ENCODE measurements at places on chromosomes 6 and 20.

DNA sequence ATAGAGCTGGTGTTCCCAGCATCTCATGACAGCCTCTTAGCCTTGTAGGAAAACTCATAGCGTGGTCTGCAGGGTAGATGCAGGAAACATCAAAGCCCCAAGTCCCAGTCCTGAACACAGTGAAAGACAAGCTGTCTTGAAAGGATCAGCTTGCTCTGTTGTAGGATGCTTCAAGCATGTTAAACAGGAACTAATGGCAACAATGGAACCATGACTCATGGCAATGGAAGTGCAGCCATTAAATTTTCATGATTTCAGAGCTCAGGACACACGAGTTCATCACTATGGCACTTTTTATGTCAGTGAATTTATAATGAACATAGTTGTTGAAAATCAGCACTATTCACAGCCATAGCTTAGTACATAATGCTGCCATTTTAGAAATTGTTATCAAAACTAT, 367.7 kb downstream of the KIF16B start:
- no peak overlapping the region for H3K27ac ChIP-seq
- H3K4me1 ChIP-seq: no peaks in the 10 kb centered on the region
- DNase-seq: no peak
- H3K36me3 ChIP-seq: no peaks in the 10 kb centered on the region
- no peaks in the 10 kb centered on the region for H3K27me3 ChIP-seq
- no peak overlapping the region for H3K4me3 ChIP-seq

DNA sequence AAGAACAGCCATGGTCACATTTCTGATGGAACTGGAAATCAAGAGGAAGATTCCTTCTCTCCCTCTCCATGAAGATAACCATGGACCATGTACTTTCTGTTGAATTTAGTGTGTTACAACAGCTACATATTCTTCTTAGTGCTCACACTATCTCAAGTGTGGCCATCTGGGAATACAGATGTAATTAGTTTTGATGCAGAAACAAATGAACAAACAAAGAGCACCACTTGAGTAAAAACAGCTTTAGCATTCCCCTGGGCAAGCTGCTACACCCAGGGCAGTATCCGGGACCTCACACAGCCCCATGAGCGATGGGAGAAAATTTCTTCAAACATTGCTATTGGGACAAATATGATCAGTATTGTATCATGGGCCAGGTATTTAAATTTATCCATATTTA, 75.2 kb downstream of the RAMACL start:
- no peaks in the 10 kb centered on the region for H3K36me3 ChIP-seq
- no peak overlapping the region for H3K4me3 ChIP-seq
- H3K4me1 ChIP-seq: no peaks in the 10 kb centered on the region
- no peak overlapping the region for H3K27ac ChIP-seq
- no peaks in the 10 kb centered on the region for H3K27me3 ChIP-seq
- DNase-seq: no peak

DNA sequence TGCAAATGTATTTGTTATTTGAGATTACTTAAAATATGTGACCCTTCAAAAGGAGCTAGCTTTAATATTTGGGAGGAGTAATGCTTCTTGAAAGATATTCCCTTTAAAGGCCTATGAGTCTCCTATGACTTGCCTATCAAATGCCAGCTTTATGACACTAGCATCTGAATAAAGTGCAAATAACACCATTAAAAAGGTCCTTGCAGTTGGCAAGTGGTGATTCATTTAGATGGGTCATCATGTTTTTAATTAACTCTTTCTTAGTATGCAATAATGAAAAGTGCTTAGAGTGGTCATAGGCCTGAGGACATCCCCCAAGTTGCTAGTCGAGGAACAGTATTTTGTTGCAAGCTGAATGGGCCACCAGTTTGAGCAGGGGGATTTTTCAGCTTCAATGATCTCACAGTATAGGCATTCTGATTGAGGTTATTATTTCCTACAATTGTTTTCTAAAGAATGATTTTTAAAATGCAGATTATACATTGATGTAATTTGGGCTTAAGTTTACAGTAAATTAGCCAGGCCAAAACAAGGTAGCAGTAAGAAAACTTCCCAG, 3.7 kb upstream of the CD2AP start:
- DNase-seq: no peak
- no peaks in the 10 kb centered on the region for H3K36me3 ChIP-seq
- H3K4me3 ChIP-seq: no peak overlapping the region
- H3K4me1 ChIP-seq: no peaks in the 10 kb centered on the region
- H3K27me3 ChIP-seq: no peaks in the 10 kb centered on the region

DNA sequence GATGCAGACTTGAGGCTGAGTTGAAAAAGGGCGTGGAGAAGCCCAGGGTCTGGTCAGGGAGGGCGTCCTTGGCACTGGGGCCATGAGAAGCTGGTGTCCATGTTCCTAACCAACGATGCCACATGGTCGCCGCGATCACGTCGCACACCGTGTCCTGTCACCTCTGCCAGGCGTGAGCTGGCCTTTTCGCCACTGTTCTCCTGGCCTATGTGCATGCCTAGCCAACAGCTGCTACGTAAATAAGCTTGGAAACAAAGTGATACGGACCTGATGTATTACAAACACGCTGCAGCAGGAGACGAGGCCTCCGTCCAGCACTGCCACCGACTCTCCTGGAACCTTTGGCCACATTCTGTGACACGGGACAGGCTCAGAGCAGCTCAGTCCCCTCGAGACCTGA, 22.0 kb upstream of the KIF25 start:
- no peaks in the 10 kb centered on the region for H3K27me3 ChIP-seq
- no peaks in the 10 kb centered on the region for H3K36me3 ChIP-seq
- no peak for DNase-seq

- no peaks in the 10 kb centered on the region for H3K36me3 ChIP-seq
- H3K27me3 ChIP-seq: no peaks in the 10 kb centered on the region
- H3K27ac ChIP-seq: no peak overlapping the region
- no peak for DNase-seq
- no peak overlapping the region for H3K4me3 ChIP-seq
Observed at GRCh38 chr6:22605736-22606135, 36.4 kb downstream of the HDGFL1 start.

DNA sequence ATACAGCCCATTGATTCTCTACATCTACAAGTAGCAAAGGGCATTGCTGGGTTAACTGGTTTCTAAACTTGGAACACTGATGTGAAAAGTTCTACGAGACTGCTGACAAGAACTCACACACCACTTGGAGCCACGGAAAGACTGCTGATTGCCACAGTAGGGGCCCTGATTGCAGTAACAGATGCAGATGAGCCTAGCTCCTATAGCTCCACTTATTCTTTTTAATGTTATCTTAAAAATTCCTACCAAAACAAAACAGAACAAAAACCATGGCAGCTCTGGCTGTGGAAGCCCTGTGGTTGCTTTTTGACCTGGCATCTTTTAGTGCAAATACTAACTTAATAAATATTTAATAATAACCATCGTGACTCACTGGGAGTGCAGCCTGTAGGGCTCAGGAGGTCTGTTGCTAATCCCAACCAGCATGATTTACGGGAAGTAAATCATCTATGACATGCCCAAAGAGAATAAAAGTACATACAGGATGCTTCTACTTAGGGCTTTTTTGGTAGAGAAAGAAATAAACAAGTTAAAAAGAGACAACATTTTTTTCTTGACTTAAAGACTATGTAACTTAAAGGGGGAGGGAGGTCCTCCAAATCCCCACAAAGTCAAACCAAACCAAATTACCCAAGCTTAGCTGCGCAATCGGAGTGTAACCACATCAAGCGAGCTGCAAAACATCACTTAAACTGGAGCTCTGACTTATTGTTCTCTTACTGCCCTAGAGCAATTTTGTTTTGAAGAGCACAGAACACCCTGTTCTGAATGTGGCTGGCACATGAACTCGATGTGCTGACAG, 87.2 kb downstream of the FKBP5 start:
- peak overlapping the region; percentile 95 for H3K27ac ChIP-seq
- no peaks in the 10 kb centered on the region for H3K27me3 ChIP-seq
- peak; percentile 78 for DNase-seq
- H3K4me1 ChIP-seq: peaks cover 19% of the 10 kb centered on the region
- peak overlapping the region; percentile 42 for H3K4me3 ChIP-seq

- H3K27ac ChIP-seq: no peak overlapping the region
- H3K4me1 ChIP-seq: no peaks in the 10 kb centered on the region
- H3K36me3 ChIP-seq: no peaks in the 10 kb centered on the region
- no peak for DNase-seq
- no peak overlapping the region for H3K4me3 ChIP-seq
- no peaks in the 10 kb centered on the region for H3K27me3 ChIP-seq
Observed at GRCh38 chr20:24134284-24134683, 145.7 kb upstream of the GGTLC1 start.

DNA sequence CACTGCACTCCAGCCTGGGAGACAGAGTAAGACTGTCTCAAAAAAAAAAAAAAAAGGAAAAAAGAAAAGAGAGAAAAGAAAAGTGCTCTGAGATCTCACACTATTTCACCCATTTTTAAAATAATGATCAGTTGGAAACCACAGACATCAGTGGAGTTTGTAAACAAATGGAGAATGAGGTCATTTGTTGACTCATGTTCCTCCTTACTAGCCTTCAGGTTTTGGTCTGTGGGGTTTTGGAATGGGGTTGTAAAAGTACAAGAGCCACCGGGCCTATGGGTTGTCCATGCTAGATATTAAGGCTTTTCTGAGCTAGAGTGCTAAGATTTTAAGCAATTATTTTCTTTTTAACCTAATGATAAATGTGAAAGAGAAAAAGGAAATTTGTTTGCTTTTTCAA, 104.4 kb upstream of the PRL start:
- no peaks in the 10 kb centered on the region for H3K27me3 ChIP-seq
- H3K4me3 ChIP-seq: no peak overlapping the region
- no peak overlapping the region for H3K27ac ChIP-seq
- H3K4me1 ChIP-seq: no peaks in the 10 kb centered on the region

DNA sequence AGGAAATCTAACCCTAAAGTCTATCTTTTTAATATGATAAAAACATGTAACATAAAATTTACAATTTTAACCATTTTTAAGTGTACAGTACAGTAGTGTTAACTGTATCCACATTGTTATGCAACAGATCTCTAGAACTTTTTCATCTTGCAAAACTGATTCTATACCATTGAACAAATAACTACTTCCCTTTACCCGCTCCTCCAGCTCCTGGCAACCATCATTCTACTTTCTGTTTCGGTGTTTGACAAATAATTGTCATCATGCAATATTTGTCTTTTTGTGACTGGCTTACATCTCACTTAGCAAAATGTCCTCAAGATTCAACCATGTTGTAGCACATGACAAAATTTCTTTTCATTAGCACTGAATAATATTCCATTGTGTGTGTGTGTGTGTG, 203.2 kb downstream of the SIM1 start:
- DNase-seq: no peak
- no peak overlapping the region for H3K4me3 ChIP-seq
- H3K4me1 ChIP-seq: no peaks in the 10 kb centered on the region
- no peaks in the 10 kb centered on the region for H3K27me3 ChIP-seq
- H3K36me3 ChIP-seq: no peaks in the 10 kb centered on the region
- no peak overlapping the region for H3K27ac ChIP-seq

DNA sequence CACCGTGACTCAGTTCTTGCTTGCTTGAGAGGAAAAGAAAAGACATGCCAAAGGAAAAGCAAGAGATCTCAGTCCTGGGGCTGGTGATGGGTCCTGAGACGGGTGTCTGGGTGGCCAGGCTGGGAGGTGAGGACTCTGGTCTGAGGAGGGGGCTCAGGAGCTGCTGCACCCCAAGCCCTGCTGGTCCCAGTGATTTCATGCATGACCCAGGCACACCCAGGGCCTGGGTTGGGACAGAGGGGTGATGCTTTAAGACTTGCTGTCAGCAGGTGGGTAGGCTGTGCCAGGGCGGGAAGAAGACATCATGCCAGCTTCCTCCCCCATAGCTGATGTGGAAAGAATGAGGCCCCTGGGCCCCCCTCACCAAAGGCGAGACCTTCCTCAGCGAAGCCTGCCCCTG, 65.1 kb upstream of the PMEPA1 start:
- DNase-seq: no peak
- H3K27me3 ChIP-seq: no peaks in the 10 kb centered on the region
- H3K36me3 ChIP-seq: no peaks in the 10 kb centered on the region
- H3K27ac ChIP-seq: no peak overlapping the region
- H3K4me3 ChIP-seq: no peak overlapping the region

- no peak for DNase-seq
- H3K27me3 ChIP-seq: no peaks in the 10 kb centered on the region
- no peak overlapping the region for H3K27ac ChIP-seq
- no peak overlapping the region for H3K4me3 ChIP-seq
Observed at GRCh38 chr6:149140137-149140909, 177.2 kb upstream of the TAB2 start.

Measured in breast epithelium (tissue), 4 donors.